ENCODE measurements at places on chromosomes 2 and 18.

- peak; percentile 43 for DNase-seq
These were observed 55.3 kb downstream of the KCTD1 start for GRCh38 chr18:26493021-26493420.

GRCh38 chr2:237878-238277, 26.0 kb downstream of the SH3YL1 start:
- no peak for DNase-seq

- DNase-seq, result no peak
These were observed 555.2 kb downstream of the DCDC2C start for GRCh38 chr2:4258563-4258962.

GRCh38 chr18:45837283-45838070, 12.0 kb downstream of the SIGLEC15 start:
- peak; percentile 41 for DNase-seq

GRCh38 chr2:168432565-168433186, 23.4 kb upstream of the CERS6 start:
- no peak for DNase-seq

DNA sequence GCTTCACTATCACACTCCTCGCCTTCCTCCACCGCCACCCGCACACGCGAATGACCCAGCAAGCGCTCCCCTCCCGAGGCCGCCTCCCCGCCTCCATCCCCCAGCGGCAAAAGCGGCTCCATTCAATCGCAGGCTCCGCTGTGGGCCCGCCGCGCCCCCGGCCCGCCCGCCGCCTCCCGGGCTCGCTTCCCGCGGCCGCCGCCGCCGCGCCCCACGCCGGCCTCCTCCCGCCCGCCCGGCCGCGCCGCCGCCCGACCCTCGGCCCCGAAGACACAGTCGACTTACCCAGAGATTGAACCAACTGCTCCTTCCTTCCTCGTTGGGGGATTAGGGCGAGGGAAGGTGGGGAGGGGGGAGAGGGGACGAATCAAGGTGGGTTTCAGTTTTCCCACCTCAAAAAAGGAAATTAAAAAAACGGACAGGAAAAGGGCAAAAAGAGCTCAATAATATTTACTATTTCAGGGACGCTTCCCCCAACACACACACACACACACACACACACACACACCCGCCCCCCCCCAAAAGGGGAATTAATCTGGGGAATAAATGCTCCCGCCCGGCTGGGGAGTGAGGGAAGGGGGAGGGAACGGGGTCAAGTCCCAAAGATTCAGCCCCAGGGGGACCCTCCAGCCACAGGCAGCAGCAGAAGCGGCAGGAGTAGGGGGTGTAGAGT, 743 bp downstream of the XPO1 start:
- DNase-seq, result peak; percentile 7

DNA sequence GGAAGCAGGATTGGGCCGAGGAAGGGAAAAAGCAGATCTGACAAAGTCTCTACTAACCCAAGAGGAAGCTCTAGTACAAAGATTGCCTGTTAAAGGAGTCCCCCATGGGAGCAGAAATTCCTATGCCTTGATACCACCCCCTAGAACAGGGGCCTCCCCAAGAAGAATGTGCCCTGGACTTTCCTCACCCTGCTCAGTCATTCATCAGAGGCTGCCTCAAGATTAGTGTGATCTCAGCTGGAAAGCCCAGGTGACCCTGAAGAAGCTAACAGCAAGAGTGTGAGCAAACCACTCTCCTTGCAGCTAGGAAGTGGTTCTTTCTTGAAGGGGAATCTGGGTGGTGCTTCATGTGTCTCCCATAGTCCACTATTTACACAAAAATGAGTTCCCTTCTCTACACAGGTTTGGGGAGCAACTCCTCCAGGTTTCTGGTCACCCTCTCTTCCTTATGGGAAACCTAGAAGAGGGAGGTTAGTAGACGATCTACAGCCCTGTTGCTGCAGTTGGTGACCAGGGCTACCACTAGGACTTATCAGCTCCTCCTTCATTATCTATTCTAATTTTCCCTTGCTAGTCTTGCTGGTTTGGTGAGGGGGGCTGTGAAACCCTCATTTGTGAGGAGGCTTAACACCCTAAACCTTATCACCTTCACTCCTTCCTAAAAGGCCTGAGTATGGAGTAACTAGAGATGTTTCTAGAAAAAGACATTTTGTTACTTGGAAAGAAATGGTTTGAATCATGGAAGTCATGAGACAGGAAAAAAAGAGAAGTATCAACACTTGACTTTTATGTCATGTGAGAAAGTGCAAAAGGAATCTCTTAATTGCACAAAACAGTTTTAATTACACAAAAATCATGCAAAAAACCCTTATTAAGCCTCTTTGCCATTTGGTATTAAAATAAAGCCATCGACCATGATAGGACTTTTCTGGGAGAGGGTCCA, 2.9 kb upstream of the WDR7 start:
- DNase-seq, result no peak

GRCh38 chr2:139550341-139550740, 770.2 kb upstream of the NXPH2 start:
- no peak for DNase-seq

DNA sequence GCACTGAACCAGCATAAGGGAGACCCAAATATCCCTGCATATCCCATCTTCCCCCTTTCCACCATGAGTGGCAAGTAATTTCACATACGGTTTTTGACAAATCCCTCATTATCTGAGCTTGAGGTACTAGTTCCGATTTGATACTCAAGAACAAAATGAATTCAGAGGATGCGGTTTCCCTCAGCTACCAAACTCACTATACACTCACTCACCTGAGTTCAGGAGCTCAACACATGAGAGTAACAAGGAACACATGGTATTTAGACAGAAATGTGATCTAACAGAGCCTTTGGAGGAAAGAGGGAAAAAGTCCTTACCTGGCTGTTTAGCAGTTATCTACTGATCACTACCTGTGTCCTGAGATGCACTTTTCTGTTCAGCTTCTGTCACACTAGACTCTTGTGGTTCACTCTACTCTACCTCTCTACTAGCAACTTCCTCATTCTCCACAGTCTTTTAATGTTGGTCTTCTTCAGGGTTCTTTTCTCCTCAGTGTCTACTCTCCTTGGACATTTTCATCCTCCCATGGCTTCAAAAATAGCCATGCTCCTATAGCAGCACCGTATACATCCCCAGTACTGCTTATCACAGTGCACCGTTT, 25.1 kb downstream of the ASXL2 start:
- no peak for DNase-seq

DNA sequence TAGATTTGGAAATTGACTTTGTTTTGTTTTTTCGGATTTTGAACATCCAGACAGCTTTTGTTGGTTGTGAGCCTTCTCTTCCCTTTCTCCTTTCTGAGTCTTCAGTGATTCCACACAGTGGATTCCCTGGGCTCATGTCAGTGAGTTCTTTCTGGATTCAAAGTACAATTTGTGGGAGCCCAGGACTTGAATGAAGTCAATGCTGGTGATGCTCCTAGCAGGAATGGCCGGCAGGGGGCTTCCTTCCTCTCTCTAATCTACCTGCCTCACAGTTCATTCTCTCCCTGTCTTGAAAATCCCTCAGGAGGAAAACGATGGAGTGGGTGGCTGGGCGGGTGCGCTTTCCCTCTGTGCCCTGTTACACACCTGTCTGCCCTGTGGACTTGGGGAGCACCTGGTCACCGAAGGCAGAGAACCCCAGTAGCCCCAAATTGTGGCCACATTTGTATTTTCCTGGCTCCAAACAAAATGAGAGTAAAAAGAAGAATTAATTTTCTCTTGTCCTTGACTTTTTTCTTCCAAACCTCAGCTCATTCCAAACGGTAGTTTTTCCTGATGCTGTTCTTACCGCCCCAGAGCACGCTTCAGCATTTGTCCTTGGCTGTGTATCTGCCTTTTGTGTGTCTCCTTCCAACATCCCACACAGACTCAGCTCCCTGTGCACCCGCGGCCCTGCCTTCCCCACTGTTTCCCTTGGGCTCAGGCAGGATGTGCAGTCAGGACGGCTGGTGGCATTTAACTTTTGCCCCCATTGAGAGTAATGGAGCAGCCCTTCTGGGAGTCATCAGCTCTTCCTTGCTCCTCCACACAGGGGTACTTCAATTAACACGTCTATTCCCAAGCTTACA, 86.6 kb downstream of the MARCO start:
- DNase-seq, result peak; percentile 33

- no peak for DNase-seq
These were observed 1125.0 kb upstream of the CELF4 start for GRCh38 chr18:38690626-38691025.

DNA sequence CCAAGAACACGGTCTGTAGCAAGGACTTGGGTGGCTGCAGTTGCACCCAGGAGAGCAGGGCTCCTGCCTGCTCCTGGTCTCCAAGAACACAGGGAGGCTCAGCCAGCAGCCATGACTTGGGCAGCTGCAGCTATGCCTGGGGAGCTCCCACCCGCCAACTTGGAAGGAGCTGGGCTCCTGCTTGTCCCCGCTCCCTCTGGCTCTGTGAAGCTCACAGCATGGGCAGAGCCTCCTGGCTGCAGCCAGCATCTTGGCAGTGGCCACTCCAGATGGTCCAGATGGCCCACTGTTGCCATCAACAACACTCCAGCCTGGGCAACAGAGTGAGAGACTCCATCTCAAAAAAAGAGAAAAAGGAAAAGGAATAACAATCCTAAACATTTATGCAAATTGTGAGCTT, 5.2 kb downstream of the ZSCAN30 start:
- no peak for DNase-seq

- DNase-seq, result no peak
These were observed 42.7 kb upstream of the ODC1 start for GRCh38 chr2:10490806-10491291.

GRCh38 chr2:224077773-224078507, 38.9 kb upstream of the SERPINE2 start:
- no peak for DNase-seq

DNA sequence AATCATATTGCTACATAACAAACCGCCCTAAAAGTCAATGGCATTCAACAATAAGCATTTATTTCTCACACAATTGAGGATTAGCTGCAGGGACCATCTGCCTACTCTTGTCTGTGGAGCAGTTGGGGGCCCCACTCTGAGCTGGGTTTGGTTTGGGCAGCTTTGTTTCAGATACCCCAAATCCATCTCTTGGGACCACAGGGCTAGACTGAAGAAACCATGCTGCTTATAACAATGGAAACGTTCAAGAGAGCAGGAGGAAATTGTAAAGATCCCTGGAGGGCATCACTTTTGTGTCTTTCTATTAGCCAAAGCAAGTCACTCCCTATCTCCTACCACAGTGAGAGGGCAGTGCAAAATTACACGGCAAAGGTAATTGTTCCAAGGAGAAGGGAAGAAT, 146.5 kb upstream of the MGAT5 start:
- no peak for DNase-seq

- DNase-seq, result peak; percentile 21
These were observed 158.0 kb upstream of the RBMS1 start for GRCh38 chr2:160651416-160652200.

All from AG08395 (cell line).